Epithelial cell of esophagus (primary cell): ENCODE measurements at places on chromosomes 6 and 20.

GRCh38 chr6:29839917-29840316 lies 12.3 kb downstream of the HLA-G start:
- DNase-seq: no peak

DNA sequence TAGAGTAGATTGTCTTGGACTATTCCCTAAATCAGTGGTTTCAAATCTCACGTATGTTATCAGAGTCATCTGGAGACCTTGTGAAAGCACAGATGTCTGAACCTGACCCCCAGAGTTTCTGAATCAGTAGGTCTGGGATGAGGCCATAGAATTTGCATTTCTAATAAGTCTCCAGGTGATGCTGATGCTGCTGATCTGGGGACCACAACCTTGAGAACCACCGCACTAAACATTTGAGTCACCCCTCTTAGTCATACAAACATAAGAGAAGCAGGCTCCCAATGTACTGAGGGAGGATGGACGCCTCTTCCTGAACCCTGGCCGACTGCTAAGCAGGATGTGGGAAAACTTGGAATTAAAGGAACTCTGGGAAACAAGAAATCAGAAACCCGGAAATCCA lies 187.8 kb upstream of the PRDM1 start:
- DNase-seq: peak; percentile 65

DNA sequence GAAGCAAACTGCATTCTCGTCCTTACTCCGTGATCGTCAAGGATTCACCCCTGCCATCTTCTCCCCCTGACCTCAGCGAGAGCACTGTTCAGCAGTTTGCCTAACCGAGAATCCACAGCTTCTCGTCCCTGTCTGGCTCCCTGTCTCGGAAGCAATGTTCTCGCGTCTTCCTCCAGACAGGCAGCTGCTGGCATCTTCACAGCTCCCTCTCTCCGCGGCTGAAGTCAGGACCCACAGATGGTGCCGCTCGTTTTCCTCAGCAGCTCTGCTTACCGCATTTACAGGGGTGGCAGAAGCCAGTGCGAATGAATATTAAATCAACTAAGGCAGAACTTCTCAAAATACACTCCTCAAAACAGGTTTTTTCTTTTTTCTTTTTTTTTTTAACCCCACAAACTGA lies 18.9 kb upstream of the SLC22A2 start:
- no peak for DNase-seq

DNA sequence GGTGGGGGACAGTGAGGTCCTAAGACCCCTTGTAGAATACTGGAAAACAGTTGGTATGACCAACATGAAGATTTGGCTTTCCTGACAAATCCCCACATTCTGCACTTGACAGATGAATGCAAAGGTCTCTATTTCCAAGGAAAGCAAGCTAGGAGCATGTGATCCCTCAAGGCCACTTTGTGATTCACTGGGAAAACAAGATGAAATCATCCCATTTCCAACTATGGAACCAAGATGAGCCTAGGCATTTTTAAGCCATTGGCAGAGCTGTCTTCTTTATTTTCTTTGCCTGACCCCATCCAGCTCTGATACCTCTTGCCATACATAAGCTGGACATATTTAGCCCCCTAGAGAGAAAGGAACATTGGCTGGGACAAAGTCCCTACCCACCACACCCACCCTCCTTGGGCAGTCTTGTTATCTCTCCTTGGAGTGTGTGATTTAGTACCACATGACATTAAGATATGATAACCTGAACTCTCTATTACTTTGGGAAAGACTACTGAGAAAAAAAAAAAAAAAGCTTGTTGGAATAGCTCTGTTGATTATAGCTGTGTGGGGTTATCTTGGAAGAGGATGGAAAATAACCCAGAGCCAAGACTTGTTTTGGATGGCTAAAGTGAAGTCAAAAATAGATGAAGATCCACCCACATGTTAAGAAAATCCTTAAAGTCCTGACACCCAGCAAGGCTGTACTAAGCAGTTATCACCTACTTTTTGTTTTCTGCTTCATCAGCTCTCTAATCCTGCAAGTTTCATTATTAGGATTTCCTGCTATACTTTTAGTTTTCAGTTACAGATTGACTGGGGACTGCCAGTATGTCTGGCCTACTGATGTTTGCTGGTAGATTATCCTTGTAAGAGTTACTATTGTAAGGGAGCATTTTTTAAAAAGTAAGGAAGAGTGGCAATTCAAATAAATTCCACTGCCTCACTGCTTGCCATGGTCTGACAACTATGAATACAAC lies 90.1 kb upstream of the PREP start:
- peak; percentile 64 for DNase-seq

GRCh38 chr6:45027126-45027525 lies 301.0 kb upstream of the RUNX2 start:
- no peak for DNase-seq

GRCh38 chr20:61045876-61046585 lies 206.0 kb upstream of the CDH4 start:
- DNase-seq: no peak

DNA sequence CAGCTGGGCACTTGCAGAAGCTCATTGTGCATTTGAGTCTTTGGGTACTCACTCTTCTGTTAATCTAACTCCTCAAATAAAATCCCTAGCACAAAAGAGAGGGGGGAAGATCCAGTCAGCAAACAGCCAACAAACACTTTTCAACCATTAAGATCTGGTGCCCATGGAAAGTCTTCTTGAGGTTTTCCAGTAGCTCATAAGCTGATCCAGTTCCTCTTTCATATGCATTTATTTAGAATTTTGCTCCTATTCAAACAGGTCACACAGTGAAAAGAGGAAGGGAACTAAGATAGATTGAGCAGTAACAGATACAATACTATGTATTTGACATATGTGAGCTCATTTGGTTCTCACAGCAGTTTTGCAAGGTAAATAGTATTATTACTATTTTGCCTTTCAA lies 38.6 kb downstream of the HLA-DPB1 start:
- DNase-seq: no peak

- peak; percentile 97 for DNase-seq
Observed at GRCh38 chr20:1827974-1828785, 67.0 kb upstream of the SIRPA start.
